Hepatocyte (in vitro differentiated cells): ENCODE measurements at places on chromosomes 16 and 17. TPM values are rescaled to one million over a fixed set of nuclear protein-coding genes. Genes with fewer than 3 reads are reported as not detected.

DNA sequence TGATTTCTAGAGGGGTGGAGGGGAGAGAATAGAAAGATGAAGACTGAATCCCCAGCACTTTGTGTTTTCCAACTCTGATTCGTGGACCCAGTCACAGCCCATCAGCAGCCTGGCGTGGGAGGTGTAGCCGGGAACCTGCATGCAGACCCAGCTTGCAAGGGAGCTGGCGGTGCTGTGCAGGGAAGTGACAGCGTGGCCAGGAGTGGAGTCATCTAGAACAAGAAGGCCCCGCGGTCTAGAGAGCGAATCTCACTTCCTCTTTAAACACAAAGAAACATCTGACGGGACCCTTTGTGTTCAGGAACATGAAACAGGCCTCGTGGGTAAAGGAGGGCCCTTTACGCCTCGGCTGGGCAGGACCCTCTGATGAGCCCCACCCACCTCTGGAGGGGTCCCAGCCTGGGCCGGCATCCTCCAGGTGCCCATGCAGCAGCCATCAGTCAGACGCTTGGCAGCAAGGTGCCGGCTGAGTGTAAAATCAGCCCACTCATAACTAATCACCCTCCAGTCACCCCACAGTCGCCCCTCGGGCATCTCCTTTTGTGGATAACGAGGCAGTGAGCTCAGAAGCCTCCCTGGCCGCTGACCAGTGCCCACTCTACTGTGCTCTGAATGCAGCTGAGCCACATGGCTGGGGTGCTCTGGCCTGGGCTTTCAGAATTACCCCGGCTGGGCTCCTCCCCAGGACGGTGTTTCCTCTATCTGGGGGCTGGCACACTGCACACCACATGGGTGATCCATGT, 4.4 kb downstream of the SNAI3 start:
- no peak overlapping the region for H3K4me3 ChIP-seq
- no peak overlapping the region for H3K27ac ChIP-seq
- H3K4me1 ChIP-seq: peaks cover 4% of the 10 kb centered on the region
- H3K27me3 ChIP-seq: peaks cover 3% of the 10 kb centered on the region
- DNase-seq: no peak
- no peaks in the 10 kb centered on the region for H3K36me3 ChIP-seq

- no peak overlapping the region for H3K4me3 ChIP-seq
- peaks cover 7% of the 10 kb centered on the region for H3K4me1 ChIP-seq
- no peaks in the 10 kb centered on the region for H3K36me3 ChIP-seq
- no peak for DNase-seq
Observed at GRCh38 chr16:29304251-29304650, 102.3 kb downstream of the NPIPB11 start.

DNA sequence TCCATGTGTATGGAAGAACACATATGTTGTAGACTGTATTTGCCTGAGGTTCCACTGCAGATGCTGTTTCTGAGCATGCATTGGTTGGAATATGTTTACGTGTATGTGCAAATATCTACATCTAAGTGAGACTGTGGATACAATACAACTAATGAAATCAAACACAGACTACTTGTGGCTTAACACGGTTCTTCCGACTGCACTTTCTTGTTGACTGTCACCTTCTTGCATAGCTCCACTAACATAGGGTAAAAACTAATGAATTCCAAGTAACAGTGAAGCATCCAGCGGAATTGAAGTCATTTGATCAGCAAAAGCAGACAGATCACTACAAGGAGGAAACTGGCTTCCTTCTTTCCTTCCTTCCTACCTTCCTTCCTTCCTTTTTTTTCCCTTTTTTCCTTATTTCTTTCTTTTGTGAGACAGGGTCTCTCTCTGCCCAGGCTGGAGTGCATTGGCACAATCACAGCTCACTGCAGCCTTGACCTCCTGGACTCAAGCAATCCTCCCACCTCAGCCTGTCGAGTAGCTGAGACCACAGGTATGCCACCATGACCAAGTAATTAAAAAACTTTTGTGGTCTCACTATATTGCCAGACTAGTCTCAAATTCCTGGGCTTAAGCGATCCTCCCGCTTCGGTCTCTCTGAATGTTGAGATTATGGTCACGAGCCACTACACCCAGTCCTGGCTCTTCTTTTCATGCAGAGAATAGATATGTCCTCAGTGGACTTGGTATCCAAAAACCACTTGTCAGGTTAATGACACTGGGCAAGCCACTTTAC, 22.0 kb upstream of the CCL1 start:
- no peak for DNase-seq
- H3K4me1 ChIP-seq: no peaks in the 10 kb centered on the region
- H3K36me3 ChIP-seq: no peaks in the 10 kb centered on the region

DNA sequence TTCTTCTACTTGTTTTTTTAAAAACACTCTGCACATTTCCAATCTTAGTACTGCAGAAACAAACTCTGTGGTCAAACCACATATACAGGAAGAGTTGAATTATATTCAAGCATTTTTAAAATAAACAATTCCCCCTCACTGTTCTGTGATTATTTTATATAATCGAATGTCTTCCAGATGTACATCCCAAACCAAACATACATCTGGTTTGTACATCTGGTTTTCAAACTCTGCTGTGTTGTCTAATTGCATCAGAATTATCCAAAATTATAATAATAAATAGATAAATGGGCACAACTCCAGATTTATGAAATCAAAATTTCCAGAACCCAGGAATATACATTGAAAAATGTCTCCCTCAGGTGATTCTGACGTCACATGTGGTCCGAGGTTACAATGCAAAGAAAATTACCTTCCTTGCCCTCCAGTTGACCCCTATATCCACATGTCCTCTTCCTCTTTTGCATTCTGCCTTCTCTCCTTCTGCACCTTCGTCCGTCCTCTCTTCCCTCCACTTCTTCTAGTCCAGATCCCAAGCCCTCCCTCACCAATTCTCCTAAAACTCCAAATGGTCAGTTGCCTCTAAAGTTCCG, 13.3 kb upstream of the CCDC144A start:
- H3K4me3 ChIP-seq: no peak overlapping the region
- no peaks in the 10 kb centered on the region for H3K27me3 ChIP-seq
- H3K36me3 ChIP-seq: no peaks in the 10 kb centered on the region
- H3K27ac ChIP-seq: no peak overlapping the region

GRCh38 chr16:15857724-15858560, 1.1 kb upstream of the MYH11 start:
- no peaks in the 10 kb centered on the region for H3K36me3 ChIP-seq
- DNase-seq: peak; percentile 20
- H3K4me1 ChIP-seq: no peaks in the 10 kb centered on the region
- H3K27ac ChIP-seq: no peak overlapping the region

DNA sequence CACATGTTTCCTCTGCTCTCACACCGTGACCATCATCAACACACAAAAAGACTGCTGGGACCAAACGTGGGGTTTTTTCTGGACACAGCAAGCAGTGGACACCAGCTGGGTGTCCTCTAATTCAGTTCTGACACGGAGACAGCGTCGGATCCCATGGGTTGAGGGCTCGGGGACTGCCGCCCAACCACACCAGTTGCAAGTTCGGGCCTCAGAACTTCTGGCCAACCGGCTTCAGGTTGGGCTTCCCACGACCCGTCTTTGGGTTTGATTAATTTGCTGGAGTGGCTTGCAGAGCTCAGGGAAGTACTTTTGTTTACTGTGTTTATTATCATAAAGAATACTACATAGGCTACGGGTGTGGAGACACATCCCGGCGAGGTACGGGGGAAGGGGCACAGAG, 97.8 kb downstream of the BANP start:
- H3K4me1 ChIP-seq: no peaks in the 10 kb centered on the region
- H3K27me3 ChIP-seq: no peaks in the 10 kb centered on the region
- H3K36me3 ChIP-seq: no peaks in the 10 kb centered on the region

GRCh38 chr16:67271446-67271845, 7.9 kb upstream of the PLEKHG4 start:
- H3K27ac ChIP-seq: no peak overlapping the region
- no peaks in the 10 kb centered on the region for H3K4me1 ChIP-seq
- no peak for DNase-seq
- no peak overlapping the region for H3K4me3 ChIP-seq

- H3K27me3 ChIP-seq: no peaks in the 10 kb centered on the region
- no peak overlapping the region for H3K27ac ChIP-seq
- no peaks in the 10 kb centered on the region for H3K36me3 ChIP-seq
- H3K4me1 ChIP-seq: peaks cover 17% of the 10 kb centered on the region
- DNase-seq: no peak
- no peak overlapping the region for H3K4me3 ChIP-seq
Observed at GRCh38 chr16:87178977-87179376, 138.2 kb downstream of the C16orf95 start.

DNA sequence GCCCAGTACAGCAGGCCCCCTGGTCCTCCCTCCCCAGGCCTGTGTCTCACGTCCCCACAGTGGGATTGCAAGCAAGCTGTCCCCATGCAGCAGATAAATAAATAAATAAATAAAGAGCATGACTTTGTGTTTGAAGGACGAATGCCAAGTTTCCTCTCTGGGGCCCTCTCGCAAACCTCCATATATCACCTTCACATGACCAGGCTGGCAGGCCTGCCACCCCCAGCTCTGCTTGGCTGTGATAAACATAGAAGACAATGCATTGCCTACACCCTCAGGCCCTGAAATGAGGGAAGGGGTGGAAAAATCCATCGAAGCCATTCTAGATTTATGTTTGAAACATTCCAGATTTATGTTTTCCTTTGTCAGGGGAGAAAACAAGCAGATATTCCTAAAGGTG, 107.3 kb downstream of the CCT6B start:
- no peaks in the 10 kb centered on the region for H3K36me3 ChIP-seq
- DNase-seq: no peak
- H3K4me3 ChIP-seq: no peak overlapping the region
- H3K4me1 ChIP-seq: no peaks in the 10 kb centered on the region
- no peak overlapping the region for H3K27ac ChIP-seq
- H3K27me3 ChIP-seq: no peaks in the 10 kb centered on the region

Gene FOXO3B
- polyA plus RNA-seq: 6.5 and 8.1 TPM in 2 replicates
